HepG2 (cell line): ENCODE measurements at places on chromosomes 1 and 21.
A peak's percentile ranks its signal among the peaks of the same experiment; 100 is the strongest.

DNA sequence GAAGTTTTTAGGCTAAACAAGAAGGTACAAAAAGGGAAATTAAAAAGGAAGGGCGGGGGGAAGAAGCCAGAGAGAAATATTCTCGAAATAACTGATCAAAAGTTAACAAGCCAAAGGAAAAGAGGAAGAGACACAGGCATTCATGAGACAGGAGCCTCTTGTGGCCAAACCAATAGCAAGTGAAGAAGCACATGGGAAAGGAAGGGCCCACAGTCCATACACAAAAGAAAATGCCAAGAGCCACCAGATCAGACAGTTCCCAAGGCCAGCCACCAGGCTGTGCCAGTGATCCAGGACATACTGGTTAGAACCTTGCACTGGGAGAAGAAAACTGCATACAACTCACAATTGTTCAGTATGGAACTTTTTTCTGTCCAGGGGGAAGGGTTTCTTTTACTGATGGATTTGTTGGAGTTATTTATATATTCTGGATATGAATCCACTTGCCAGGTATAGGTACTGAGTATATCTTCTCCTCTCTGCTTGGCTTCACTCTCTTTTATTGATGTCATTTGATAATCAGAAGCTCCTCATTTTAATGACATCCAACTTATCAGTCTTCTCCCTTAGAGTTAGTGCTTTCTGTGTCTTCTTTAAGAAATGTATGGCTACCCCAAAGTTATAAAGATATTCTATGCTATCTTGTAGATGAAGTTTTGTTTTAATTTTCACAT lies 76.8 kb downstream of the CD46 start:
- DNase-seq, result peak; percentile 87

GRCh38 chr1:158019171-158019868 lies 25.9 kb downstream of the KIRREL1 start:
- peak; percentile 42 for DNase-seq

DNA sequence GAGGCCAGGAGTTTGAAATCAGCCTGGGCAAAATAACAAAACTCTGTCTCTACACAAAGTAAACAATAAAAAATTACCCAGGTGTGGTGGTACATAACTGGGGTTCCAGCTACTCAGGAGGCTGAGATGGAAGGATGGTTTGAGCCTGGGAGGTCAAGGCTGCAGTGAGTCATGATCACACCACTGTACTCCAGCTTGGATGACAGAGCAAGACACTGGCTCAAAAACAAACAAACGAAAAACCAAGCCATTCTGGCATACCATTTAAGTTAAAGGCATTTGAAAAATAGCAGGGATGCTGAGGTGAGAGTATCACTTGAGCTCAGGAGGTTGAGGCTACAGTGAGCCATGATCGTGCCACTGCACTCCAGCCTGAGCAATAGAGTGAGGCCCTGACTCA lies 5.3 kb upstream of the ALDH9A1 start:
- DNase-seq, result peak; percentile 32

DNA sequence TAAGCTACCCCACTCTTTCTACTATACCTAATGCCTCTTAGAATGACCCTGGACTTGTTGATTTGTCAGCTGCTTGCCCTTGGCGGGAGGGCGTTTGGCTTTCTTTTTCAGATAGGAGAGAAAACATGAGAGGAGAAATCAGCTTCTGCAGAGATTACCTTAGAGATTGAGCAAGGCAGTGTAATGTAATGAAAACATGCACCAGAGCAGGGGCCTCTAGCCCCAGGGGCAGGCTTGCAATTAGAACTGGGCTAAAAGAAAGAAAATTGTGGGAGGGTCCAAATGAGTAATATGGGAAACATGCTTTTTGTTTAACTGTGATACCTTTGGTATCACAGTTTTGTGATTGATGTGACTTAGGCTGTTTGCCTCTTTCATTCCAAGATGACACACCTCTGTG lies 89.7 kb downstream of the PBX1 start:
- no peak for DNase-seq

- no peak for DNase-seq
Observed at GRCh38 chr1:95731466-95731865, 497.5 kb downstream of the RWDD3 start.

DNA sequence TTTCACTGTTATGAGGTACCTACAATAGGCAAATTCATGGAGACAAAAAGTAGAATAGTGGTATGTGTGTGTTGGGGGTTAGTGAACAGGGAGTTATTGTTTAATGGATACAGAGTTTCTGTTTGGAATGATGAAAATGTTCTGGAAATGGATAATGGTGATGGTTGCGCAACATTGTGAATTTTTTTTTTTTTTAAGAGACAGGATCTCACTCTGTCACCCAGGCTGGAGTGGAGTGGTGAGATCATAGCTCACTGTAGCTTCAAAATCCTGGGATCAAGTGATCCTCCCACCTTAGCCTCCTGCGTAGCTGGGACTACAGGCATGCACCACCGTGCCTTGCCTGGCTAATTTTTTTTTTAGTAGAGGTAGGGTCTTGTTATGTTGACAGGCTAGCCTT lies 34.5 kb upstream of the TRABD2B start:
- DNase-seq, result no peak

DNA sequence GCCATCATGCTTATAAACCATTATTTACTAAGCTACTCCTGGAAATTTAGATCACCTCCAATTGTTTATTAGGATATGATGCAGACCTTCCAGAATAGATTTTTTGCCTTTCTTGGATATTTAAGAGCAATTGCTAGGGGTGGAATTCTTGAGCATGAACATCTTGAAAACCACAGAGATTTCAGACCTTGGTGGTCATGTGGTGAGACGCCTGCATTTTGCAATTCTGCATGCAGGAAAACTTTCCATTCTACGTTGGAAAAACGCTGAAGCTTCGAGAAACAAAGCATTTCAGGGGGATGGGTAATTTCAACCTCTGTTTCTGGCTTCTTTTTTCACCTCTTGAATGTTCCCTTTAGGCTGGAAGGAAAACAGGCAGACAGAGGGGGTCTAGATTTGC lies 596.3 kb downstream of the KIF26B start:
- no peak for DNase-seq

- no peak for DNase-seq
Observed at GRCh38 chr1:42311897-42312296, 23.1 kb downstream of the FOXJ3 start.
